ENCODE measurements at places on chromosomes 3 and 15.

DNA sequence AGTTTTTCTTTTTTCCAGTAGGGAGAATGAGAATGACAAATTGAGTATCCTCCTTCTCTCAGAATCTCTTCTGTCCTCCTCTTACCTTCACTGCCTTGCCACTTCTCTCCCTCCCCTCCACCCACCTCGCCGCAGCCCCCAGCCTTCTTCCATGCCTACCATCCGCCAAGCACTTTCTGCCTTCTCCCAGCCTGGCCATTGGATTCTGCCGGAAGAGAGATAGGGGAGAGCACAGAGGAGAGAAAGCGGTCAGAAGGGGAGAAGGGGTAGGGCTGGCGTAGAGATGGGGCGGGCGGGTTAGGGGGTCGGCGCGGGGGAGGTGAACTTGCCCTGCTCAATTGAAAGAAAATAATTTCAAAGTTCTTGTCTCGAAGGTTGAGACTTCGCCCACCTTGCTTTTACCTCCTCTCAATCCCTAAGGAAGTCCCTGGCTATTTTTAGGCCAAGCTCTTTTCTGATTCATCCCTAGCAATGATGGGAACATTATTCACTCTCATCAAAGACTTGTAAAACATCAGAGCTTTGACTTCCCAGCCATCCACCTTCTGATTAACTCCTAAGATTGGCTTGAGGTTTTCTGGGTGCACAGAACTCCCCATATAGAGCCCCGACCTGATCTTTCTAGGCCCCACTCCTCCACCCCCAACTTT, 811 bp downstream of the C3orf52 start:
- DNase-seq, result no peak

- peak; percentile 72 for DNase-seq
Measured at GRCh38 chr15:32838820-32839219, 121.0 kb downstream of the GREM1 start.

GRCh38 chr3:181292984-181293383, 303.4 kb upstream of the DNAJC19 start:
- peak; percentile 65 for DNase-seq

DNA sequence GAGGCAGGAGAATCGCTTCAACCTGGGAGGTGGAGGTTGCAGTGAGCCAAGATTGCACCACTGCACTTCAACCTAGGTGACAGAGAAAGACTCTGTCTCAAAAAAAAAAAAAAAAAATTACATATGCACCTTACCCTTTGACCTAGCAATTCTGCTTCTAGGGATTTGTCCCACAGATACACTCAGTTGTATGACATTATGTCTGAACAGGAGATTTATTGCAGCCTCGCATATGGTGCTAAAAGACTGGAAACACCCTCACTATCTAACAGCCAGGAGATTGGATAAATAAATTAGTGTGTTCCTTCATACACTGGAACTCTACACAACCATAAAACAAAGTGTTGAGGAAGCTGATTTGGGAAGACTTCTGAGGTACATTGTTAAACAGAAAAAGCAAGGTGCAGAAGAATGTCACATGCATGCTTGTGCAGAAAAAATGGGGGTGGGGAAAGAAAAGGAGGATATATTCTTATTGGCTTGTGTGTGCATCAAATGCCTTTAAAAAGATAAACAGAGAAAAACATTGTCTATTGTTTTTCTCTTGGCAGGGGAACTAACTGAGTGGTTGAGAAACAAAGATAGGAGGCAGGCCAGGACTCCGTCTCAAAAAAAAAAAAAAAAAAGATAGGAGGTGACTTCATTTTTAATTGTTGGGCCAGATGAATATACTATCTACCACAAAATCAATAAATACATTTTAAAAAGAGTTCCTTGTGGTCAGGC, 30.9 kb downstream of the PPCDC start:
- DNase-seq, result no peak

DNA sequence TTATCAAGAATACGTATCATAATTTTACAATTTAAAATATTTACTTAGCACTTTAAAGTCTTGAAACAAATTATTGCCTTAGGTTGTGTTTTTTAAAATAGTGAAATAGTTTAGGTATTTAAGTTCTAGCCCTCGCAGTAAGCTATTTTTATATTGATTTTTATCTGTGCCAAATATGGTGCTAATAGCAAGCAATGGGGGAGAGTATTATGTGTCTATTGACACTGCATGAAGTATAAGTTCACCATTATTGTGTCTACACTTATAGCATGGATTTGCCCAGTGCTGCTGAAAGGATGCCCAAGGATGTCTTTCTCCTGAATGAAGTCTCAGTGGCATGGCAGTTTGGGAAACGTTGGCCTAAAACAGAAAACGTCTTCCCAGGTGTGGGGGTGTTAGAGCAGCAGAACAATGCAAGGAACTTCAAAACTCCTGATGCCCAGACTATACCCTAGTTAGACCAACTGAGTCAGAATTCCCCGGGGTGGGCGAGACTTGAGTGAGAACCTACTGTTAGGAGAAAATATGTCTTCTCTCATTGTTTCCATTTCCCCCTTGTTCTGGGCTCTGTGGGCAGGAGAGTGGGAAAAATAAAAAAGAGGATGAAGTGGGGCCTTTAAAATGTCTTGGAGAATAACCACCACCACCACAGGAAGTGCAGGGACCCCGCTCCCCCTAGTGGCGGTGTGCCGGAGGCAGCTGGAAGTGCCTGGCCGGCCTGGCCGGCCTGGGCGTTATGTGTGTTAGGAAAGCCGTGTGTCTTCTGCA, 104.2 kb upstream of the SLC7A14 start:
- DNase-seq, result no peak

DNA sequence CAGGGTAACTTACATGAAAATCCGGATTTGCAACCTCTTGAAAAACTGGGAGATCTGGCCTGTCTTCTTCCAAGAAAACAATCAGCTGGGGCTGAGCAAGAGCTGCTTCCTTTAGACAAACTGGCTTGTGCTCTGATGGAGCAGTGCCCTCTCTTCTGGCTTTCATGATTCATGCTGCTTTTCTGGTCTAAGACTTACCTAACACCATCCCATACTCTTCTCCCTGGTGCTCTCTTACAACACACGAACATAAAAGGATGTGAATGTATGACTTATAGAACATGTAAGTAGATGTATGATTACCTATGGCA, 9.9 kb downstream of the TJP1 start:
- DNase-seq, result peak; percentile 52

DNA sequence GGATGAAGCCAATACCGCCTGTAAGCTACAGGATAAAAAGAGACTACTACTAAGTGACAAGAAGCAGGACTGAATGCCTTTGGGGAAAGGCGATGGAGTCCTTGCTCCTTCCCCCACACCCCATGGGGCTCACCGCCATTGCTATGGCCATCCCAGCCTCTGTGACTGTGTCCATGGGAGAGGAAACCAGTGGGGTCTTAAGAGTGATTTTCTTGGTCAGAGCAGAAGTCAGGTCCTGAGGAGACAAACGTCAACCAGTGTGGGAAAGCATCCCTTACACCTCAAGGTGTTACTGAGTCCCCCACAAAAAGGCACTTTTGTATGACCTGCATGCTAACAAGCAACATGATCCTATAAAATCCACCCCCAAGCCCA, 913 bp downstream of the IMPDH2 start:
- DNase-seq, result no peak

DNA sequence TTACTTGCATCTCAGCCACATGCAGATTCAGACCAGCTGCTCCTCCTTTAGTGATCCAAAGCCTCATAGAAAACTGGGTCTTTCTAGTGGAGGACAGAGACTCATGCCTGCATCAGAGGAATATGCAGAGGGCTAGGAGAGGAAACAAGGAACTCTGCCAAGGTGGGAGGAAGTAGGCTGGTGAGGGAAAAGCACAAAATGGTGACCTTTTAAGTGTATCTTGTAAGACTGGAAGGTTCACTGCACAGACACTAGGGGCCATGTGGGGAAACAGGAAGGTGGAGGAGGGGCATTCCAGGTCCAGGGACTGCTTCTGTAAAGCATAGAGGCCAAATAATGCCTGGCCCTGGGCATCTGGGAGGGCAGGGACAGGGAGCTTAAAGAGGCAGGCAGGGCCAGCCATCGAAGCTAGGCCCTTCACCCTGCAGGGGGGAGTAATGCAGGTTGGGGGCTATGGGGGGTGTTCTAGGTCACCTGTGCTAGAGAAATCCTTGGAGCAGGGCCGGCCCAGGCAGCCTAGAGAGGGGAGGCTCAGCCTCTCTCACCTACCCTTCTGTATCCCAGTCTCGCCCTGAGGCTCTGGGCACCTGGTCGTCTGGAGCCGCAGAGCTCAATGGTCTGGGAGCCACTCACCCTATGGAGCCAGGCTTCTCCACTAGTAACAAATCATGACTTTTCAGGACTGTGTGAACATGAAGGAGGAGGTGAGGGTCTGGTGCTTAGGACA, 117.7 kb downstream of the DNAJB8 start:
- no peak for DNase-seq

GRCh38 chr15:75164625-75165350, 36.9 kb upstream of the C15orf39 start:
- DNase-seq, result no peak

DNA sequence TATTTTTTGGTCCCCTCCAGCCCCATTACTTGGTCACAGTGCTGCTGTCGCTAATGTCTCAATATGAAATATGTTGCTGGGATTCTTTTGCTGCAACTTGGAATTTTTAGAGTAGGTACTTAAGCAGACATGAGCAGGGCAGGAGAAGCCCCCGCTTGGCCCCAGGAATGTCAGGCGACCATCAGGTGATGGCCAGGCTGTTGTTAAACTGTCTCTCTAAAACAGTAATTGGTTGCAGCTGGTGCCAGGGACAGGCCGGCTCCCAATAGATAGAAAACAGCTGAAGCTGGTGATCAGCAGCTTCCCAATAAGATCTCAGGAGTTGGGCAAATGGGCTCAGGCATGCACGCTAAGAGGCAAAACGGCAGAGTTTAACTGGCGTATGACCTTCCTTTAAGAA, 329.9 kb upstream of the TBL1XR1 start:
- no peak for DNase-seq

DNA sequence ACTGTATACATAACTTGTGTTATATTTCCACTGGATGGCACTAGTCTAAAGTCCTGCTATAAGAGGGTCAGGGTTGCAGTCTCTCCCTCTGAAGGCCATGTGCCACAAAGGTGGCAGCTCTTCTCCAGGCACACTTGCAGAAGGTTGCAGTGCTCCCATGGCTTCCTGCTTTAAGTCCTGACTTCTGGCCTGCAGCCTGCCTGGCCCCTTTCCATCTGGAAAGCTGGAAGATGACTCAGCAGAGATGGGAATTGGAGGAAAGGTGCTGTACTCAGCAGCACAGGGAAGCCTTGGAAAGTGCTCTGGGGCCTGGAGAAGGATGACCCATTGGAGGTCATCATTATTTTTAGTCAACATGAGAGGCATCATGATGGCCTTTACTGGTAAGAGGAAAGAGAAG, 40.9 kb upstream of the MRPL3 start:
- peak; percentile 89 for DNase-seq

- DNase-seq, result no peak
Measured at GRCh38 chr3:124650798-124651197, 79.5 kb upstream of the UMPS start.

GRCh38 chr15:67578020-67578600, 35.6 kb downstream of the MAP2K5 start:
- DNase-seq, result no peak

GRCh38 chr3:108409800-108410178, 100.6 kb downstream of the MYH15 start:
- no peak for DNase-seq

DNA sequence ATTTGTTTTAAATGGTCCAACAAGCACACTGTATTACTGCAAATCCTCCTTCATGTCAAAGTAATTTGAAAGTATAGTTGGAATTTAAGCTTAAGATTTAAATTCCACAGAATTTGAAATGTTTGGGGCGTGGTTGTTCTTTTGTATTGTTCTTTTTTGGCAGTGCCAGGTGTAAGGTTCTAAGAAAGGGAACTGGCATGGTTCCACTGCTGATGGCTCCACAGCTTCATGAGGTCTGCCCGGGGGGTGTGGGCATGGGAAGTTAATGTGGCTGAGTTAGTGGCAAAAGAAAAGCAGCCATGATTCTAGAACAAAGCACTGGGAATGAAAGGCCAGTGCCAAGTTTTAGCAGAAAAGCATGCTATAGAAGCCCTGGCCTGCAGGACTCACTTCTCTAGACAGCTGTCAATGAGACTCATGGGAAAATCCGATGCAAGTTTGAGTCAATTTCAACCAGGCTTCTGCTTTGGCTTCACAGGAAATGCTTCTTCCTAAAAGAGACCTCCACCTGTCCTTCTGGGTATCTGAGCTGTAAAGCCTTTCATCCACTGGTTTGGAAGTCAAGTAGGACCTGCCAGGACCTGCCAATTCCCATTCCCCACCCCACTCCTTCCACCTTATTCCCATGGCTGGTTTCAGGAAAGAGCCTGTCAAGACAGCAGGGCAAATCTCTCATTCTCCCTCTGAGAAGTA, 18.9 kb downstream of the CDCP1 start:
- no peak for DNase-seq

GRCh38 chr15:79874242-79874641, 22.6 kb downstream of the MTHFS start:
- DNase-seq, result no peak

- DNase-seq, result no peak
Measured at GRCh38 chr15:45094358-45094730, 19.6 kb downstream of the DUOX2 start.

DNA sequence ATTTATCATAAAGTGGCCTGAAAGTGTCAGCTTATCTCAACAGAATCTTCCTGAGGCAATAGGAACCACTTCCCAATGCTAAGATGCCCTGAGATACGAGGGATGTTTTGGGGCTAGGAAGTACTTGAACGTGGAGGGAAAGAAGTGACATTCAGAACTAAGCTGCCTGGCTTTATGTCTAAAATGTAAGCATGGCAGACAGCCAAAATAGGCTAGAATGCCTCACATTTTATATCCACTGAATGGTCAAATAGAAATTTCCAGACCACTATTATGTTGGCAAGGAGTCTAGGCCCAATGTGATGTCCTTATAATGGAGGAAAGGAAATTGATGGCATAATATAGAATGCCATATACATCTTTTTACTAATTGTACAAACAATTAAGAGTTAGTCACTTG, 154.9 kb downstream of the PEX5L start:
- peak; percentile 18 for DNase-seq

GRCh38 chr3:134027631-134028030, 2.1 kb downstream of the SLCO2A1 start:
- DNase-seq, result no peak

GRCh38 chr3:100087198-100087597, 27.1 kb downstream of the FILIP1L start:
- DNase-seq, result peak; percentile 85

GRCh38 chr3:47003461-47004368, 24.2 kb downstream of the NBEAL2 start:
- DNase-seq, result no peak

DNA sequence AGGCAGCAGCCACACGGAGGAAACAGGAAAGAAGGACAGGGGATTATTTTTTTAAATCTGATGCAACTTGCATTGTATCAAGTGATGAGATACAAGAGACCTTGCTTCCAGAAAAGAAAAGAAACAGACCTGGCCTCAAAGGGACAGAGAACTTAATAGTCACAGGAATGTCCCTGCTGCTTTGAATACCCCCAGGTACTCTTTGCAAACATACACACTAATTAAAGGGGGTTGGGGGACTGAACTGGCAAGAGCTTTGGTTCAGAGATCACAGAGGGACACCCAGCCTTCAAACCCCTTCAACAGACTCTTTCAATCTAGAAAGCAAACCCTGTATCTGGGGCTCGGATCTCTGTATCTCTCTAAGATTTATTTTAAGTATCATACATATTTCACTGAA, 18.0 kb downstream of the TNIK start:
- DNase-seq, result no peak

Measured in astrocyte of the spinal cord (primary cell).